ENCODE measurements at places on chromosomes 16 and 17. TPM values are rescaled to one million over a fixed set of nuclear protein-coding genes. Genes with fewer than 3 reads are reported as not detected.

GRCh38 chr16:48062681-48063080, 93.1 kb downstream of the ABCC12 start:
- no peak overlapping the region for H3K4me3 ChIP-seq
- no peaks in the 10 kb centered on the region for H3K36me3 ChIP-seq
- H3K4me1 ChIP-seq: peaks cover 1% of the 10 kb centered on the region
- H3K27ac ChIP-seq: no peak overlapping the region
- H3K27me3 ChIP-seq: no peaks in the 10 kb centered on the region

DNA sequence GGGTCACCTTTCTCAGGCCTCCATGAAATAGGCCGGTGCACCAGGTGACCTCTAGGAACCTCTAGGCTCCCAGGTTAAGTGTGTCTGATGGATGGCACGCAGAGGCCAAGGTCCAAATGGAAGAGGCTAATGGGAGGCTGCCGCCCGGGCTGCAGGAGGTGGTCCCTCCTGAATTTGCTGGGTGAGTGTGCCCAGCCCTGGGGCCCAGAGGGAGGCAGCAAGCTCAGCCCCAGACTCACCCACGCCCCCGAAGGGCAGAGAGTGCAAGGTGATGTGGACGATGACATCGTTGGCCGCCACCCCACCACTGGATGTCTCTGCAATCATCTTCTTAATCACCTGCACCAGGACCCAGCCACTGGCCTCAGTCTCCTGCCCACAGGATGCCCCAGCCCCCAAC, 9.3 kb downstream of the ALDH3A1 start:
- no peak overlapping the region for H3K4me3 ChIP-seq
- DNase-seq: no peak
- no peaks in the 10 kb centered on the region for H3K36me3 ChIP-seq
- no peak overlapping the region for H3K27ac ChIP-seq

GRCh38 chr17:49015179-49015923, 18.2 kb downstream of the IGF2BP1 start:
- no peaks in the 10 kb centered on the region for H3K4me1 ChIP-seq
- no peak overlapping the region for H3K27ac ChIP-seq
- no peak overlapping the region for H3K4me3 ChIP-seq
- peaks cover 2% of the 10 kb centered on the region for H3K27me3 ChIP-seq

GRCh38 chr16:4612977-4613635, 1.6 kb downstream of the UBALD1 start:
- peak overlapping the region; percentile 98 for H3K4me3 ChIP-seq
- H3K36me3 ChIP-seq: peaks cover 23% of the 10 kb centered on the region
- no peak overlapping the region for H3K27ac ChIP-seq
- peaks cover 38% of the 10 kb centered on the region for H3K4me1 ChIP-seq

DNA sequence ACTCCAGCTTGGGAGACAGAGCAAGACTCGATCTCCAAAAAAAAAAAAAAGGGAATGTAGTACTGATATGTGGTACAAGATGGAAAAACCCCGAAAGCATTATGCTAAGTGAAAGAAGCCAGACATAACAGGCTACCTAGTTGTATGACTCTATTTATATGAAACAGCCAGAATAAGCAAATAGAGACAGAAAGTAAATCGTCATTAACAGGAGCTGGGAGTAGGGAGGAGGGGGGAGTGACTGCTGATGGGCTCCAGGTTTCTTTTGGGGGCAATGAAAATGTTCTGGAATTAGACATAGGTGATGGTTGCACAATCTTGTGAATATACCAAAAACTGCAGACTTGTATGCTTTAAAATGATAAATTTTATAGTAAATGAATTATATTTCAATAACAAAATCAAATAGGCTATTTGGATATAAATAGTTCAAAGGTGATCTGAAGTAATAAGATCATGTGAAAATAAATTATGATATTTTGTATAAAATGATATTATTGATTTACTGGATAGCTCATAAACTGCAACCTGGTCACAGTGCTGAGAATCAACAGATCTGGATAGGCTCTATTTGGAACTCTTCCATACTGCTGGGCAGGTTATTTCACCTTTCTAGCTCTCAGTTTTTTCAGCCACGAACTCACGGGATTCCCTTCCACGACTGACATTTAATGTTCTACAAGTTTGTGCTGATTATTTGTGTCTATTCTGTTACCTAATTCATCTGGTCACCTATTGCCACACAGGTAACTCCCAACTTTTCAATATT, 27.1 kb downstream of the ZNF652 start:
- no peaks in the 10 kb centered on the region for H3K36me3 ChIP-seq
- DNase-seq: no peak
- no peak overlapping the region for H3K27ac ChIP-seq
- H3K27me3 ChIP-seq: no peaks in the 10 kb centered on the region

Gene SEC14L5
- 29.0 TPM for total RNA-seq

Gene USP32
- 60.6 TPM for total RNA-seq

Gene SULT1A4
- 14.4 TPM for total RNA-seq

Data from tibial nerve (tissue), 4 donors.